ENCODE measurements at places on chromosomes 6 and 20.

- no peak for DNase-seq
These were observed 146.4 kb upstream of the FAM83B start for GRCh38 chr6:54700158-54700557.

GRCh38 chr6:110875548-110876169 lies 1.1 kb downstream of the AMD1 start:
- DNase-seq = peak; percentile 64

GRCh38 chr6:91487696-91488392 lies 901.0 kb upstream of the MAP3K7 start:
- DNase-seq = no peak

GRCh38 chr6:78868116-78868515 lies 765 bp downstream of the IRAK1BP1 start:
- DNase-seq = no peak

DNA sequence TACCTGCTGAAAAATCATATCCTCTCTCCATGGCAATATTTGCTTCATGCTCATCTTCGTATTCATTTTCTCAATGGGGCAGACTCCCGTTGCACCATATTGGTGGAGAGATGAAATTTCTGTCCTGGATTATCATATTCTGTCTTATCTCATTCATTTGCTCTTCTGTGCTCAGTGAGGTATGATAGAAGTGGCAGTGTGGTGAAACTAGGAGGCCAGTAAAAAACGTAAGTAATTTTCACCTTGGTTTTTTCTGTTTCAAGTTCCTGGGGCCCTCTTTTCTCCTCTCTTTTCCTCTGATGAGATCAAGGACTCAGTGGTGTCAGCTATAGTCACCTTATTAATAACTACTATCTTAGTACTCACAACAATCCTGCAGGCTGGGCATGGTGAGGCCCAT lies 182.5 kb upstream of the HDAC2 start:
- DNase-seq = no peak

DNA sequence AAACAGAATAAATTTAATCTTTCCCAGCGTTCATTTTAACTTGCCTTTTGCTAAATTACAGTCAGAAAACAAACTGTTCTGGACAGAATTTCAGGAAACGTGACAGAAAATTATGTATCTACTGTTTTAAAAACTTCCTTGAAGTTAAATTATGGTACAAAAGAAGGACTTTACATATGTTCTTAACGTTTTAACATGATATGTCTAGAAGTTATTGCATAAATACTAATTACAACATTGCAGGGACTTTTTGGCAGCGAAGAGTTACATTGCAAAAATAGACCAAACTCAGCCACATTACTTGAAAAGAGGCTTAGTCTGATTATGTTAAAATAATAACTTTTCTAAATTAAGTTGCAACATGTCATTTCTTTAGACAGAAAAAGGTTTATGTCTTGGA lies 142.1 kb upstream of the IMPG1 start:
- DNase-seq = no peak

DNA sequence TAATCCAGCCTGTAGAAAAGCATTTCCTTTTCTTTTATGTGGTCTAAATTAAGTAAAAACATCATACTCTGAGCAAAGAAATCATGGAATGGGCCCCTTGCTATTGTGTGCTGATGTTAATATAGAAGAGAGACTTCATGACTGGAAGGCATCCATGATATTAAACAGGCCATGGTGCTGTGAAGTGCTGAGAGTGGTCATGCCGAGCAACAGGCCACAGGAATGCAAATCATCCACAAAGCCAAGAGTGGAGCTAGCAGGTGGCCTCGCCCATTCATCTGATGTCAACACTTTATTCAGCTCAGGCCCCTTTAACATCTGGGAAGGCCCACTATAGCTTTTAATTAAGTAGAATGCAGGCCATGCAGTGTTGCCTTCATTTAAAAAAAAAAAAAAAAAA lies 115.2 kb upstream of the HMGCLL1 start:
- no peak for DNase-seq

GRCh38 chr20:58233393-58233792 lies 4.9 kb upstream of the ANKRD60 start:
- no peak for DNase-seq

- no peak for DNase-seq
These were observed 144.4 kb upstream of the AKIRIN2 start for GRCh38 chr6:87846434-87846833.

DNA sequence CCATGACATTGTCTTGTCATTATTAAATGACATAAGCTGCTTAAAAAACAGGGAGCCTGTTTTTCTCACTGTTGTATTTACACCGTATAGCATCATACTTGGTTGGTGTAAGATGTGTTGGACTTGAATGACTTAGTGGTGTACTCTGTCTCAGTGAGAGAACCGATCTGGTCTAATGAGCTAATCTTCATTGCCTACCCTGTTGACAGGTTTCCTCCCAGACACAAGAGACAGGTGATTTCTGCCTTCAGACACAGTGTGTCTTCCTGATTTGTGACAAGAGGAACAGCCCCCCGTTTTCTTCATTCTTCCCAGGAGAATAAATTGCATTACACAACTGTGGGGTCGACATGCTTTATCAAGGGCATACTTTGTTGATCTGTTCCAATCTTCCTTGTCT lies 137.2 kb upstream of the ID4 start:
- DNase-seq = no peak

GRCh38 chr6:24140591-24140990 lies 14.6 kb downstream of the NRSN1 start:
- no peak for DNase-seq

GRCh38 chr20:37298190-37298939 lies 8.9 kb downstream of the MANBAL start:
- no peak for DNase-seq

DNA sequence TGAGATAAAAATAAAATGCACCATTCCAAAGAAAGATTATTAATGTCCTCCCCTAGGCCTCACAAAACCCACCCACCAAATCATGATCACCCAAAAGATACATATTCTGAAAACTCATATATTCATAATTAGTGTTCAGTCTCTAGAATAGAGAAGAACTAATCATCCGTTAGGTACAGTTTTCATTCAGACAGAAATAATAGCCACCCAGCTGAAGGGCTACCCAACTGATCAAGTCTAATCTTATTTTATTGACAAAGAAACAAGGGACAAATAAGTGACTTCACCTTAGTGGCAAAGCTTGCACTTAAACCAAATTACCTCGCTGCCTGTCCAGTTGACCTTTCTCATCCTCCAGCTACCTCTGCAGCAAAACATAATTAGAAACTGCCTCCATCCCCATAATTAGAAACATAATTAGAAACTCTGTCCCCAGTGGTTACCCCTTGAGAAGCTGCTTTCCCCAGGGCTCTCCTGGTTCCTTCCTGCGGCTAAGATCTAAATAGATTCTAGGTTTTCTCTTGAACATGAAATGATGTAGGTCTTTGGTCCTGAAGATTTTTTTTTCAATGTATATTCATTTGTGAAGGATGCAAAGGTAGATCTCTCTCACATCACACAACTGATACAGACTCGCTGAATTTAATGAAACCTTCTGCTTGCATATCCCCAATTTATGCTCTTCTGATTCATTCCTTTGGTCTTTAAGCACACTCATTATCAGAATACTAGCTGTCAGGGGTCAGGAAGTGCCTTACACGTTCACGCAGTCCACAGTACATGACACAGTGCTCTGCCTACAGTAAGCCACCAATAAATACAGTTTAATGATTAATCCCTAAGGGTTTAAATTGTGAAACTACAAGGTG lies 46.3 kb downstream of the HBS1L start:
- no peak for DNase-seq

DNA sequence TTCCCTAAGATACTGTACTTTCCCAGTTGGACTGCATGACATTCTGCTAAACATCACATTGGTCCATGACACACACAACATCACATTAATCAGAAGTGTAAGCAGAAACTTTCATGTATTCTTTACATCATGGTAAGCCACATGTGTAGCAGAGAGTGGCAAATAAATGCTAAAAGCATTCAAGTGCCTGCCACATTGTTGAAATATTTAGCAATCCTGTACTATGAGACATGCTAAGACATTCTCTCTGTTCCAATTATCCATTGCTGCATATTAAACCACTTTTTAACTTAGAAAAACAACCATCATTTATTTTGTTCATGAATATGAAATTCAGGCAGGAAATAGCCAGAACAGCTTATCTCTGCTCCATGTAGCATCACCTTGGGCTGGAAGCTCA lies 207.7 kb upstream of the GJE1 start:
- no peak for DNase-seq

DNA sequence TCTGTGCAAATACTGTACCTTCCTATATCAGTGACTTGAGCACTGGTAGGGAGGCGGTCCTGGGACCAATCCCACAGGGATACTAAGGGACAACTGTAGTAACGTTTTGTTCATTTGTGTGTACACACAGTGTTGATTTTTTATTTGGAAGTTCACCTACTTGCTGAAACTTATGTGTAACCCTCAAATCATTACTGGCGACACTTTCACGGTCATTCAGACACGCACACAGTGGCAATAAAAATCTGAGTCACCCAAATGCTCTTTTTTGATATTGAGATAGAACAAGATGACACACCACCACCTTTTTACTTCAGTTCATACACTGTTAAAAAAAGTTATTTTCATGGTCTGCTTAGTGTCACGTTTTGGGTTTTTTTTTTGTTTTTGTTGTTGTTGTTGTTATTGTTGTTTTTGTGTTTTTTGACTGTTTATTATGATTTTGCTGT lies 79.8 kb downstream of the QKI start:
- DNase-seq = no peak

- DNase-seq = no peak
These were observed 69.1 kb downstream of the FOXA2 start for GRCh38 chr20:22515264-22515663.

DNA sequence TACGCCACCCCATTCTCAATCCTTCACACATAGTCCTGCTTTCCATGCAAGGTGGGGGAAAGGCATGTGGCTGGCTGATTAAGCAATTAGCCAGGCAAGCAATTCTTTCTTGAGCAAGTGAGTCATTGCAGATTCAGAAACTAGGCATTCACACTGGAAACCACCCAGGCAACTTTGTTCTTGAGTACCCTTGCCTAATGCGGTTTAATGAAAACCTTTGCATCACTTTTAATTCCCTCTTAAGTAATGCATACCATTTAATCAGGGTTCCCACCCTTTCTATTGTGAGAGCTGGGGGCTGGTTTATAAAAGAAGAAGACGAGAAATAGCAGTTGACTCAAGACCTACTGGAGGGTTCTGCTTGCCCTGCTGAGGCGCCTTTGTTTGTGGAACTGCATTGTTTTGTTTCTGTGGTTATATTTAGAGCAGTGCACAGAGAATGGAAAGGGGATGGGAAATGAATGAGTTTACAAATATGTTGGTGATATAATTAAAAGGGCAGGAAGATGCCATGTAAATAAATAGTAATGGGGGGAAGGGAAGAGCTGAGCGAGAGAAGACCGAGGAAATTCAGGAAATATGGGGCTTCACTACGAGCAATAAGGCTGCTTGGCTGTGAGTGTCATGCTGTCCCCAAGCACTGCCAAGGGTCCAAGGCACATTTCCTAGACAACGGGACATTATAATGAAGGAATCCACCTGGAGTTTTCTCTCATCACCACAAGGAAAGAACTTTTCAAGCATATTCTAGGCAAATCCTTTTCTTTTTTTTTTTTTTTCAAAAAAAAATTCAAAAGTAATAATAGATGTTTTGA lies 48.8 kb upstream of the TSHZ2 start:
- DNase-seq = no peak

DNA sequence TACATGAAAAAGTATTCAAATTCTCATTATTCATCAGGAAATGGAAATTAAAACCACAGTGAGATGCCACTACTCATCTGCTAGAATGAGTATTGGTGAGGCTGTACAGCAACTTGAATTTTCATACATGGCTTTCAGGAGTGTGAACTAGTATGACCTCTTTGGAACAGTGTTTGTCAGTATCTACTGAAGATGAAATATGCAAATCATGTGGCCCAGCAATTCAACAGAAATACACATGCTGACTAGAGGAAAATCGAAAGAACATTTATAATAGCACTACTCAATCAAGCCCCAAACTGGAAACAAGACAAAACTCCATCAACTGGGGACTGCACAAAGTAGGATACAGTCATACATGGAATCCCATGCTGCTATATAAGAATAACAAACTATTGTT lies 102.2 kb downstream of the DCDC2 start:
- no peak for DNase-seq

GRCh38 chr20:16224836-16225235 lies 348.4 kb downstream of the KIF16B start:
- DNase-seq = no peak

- no peak for DNase-seq
These were observed 5.4 kb upstream of the TOX2 start for GRCh38 chr20:43909211-43909610.

- no peak for DNase-seq
These were observed 35.0 kb upstream of the ZFAND3 start for GRCh38 chr6:37784585-37784967.

DNA sequence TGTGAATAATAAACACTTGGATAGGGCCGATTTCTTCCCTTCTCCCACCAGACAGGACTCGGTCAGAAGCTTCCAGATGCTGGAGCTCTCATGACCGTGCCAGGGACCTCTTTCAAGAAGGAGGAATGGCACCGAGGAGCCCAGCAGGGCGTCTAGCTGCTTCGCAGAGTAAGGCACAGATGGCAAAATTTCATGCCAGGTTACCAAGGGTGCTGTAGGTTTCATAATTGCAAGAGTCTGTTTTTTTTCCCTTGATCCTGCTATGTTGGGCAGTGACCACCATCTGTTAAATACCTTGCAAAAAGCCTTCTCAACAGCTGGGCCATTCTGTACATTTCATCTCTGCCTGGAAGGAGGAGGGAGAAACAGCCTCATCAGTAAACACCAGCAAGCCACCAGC lies 111.8 kb downstream of the EDN3 start:
- DNase-seq = no peak

DNA sequence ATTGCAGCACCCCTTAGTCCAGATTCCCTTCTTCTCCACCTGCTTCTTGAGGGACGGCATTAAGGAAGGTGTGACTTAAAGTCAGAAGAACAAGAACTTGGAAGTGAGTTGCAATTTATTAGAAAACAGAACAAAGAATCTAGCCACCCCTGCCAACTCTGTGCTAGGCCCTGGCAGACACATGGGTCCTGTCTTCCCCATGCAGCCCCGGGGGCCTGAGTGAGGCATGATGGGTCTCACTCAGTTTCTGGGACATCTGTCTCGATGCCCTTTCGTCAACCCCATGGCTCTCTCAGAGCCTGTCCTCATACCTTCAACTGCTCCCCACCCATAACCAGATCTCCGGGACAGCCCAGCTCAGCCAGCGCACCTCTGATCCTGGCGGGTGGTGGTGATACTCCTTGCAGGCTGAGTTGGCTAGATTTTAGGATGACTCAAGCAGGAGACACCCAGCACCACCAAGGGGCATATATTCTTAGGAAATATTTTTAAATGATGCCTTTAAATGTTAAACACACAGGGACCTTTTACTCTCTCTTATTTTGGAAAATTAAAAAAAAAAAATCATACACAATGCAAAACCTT lies 143.2 kb upstream of the RNF24 start:
- no peak for DNase-seq

- DNase-seq = no peak
These were observed 41.9 kb upstream of the PRSS16 start for GRCh38 chr6:27205375-27206278.

DNA sequence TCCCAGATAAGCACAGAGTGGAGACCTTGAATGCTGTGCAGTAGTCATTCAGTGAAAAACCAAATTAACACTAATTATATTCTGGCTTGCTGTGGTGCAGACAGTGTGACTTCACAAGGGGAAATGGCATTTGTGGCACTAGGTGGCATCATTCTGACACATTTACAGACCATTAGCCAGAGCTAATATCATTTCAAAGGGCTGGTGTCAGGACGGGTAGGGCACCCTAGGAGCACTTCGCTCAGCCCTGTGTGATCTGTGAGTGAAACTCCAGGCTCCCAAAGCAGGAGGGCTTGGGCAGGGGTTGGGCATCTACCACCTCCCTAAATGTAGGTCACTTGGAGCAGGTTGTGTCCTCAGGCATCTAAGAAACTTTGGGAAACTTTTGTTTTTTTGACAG lies 555.8 kb downstream of the PKHD1 start:
- DNase-seq = no peak

Measured in CD4-positive, CD25-positive, alpha-beta regulatory T cell (primary cell).